ENCODE measurements at places on chromosomes 2 and 18.
A peak's percentile ranks its signal among the peaks of the same experiment; 100 is the strongest.

GRCh38 chr2:236241181-236242056 is 22.8 kb downstream of the ASB18 start:
- DNase-seq = no peak

GRCh38 chr2:213065583-213066442 is 85.6 kb downstream of the IKZF2 start:
- no peak for DNase-seq

GRCh38 chr2:217673627-217674026 is 329.2 kb downstream of the TNS1 start:
- no peak for DNase-seq

GRCh38 chr2:120253021-120253882 is 600 bp downstream of the RALB start:
- DNase-seq = peak; percentile 81

- no peak for DNase-seq
These were observed 79.8 kb upstream of the PIK3C3 start for GRCh38 chr18:41875094-41875780.

DNA sequence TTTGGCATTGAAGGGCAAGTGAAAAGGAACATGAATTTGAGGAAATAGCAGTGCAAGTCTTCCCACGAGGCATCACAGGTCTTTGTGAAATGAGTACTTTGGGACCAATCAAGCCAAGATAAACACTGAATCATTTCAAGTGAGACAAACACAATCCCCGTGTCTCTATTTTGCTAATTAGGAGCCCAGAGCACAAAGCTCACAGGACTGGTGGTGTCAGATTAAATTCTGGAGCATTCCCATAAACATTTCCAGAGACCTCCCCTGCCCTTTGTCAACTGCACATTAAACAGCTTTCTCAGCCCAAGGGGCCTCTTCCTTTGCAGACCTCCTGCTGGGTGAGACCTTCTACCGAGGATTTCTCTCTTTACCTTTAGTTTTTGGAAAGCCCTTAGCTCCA is 50.7 kb downstream of the DAPL1 start:
- DNase-seq = no peak

DNA sequence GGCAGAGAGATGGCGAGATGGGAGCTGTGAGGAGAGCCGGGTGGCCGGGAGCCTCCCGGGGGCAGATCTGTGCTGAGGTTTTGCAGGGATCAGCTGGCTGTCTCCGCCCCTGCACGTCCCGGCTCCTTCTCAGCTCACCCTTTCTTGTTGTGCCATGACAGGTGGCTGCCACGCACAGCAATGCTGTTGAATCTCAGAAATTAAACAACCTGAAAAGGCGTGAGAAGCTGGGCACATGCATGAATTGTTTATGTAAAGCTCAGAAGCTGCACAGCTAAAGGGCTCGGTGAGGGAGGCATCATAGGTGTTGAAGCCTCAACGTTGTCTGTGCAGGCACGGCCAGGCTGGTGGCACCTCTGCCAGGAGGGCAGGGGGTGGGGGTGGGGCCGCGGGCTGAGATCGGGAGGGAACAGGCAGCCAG is 858 bp upstream of the RTP5 start:
- no peak for DNase-seq

DNA sequence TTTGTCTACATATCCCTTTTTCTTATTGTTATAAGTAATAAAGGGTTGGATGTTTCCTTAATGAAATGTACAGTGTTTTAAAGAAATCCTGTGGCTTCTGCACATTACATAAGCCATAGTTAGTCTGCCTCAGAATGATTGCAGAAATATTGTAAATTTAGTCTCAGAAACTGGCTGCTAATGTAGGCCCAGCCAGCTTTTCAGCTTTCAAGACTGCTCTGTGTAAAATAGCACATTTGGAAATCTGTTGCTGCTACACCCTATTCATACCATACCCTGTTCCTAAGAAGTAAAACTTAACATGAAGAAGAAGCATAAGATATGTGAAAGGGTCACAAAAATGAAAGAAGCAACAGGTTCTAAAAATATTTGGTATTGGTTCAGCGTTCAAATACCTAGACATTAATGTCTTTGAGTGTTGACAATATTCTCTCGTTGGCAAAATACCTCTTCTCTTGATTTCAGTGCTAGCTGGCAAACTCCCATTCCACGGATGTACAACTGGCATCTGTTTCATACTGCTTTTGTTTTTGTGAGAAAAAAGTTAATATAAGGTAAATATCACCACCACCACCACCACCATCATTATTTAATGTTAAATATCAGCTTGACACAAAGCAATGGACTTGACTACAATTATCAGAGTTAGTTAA is 19.2 kb upstream of the NCKAP1 start:
- DNase-seq = no peak

DNA sequence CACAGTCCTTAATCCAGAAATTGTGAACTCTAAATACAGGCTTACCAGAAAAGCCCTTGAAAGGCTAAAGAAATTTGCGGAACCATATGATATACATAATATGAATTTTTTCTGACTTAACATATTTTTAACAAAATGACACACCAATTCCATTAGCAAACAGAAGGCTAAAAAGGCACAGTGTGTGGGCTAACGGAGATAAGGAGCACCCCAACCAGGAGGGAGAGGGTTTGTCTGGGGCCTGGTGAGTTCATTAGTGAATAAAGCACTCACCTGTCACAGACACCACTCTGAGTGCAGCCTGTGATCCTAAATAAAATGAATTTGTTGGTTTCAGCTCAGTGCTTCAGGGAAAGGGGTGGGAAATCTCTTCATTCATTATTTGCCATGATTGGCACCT is 2.7 kb upstream of the FECH start:
- no peak for DNase-seq

- no peak for DNase-seq
These were observed 284.1 kb downstream of the MYCN start for GRCh38 chr2:16224298-16225045.

DNA sequence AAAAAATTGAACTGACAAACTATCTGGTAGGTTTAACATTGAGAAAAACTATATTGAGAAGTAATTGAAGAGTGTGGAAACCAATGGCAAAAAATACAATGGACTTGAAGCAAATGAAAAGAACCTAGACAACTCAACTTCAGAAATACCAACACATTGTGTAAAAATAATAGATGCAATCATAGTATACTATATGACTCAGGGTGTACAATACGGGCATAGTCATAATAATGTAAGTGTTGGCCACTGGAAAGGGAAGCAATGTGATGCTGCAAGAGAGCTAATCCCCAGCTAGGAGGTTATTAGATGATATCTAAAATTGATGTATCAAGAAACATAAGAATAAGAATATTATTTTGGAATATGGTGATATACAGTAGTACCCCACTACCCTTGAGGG is 45.3 kb downstream of the SMAD7 start:
- no peak for DNase-seq

GRCh38 chr2:203691149-203691548 is 15.3 kb upstream of the CD28 start:
- DNase-seq = no peak

GRCh38 chr18:54774423-54774822 is 53.9 kb upstream of the RAB27B start:
- DNase-seq = no peak

- no peak for DNase-seq
These were observed 105.8 kb downstream of the MTCL1 start for GRCh38 chr18:8811115-8811514.

GRCh38 chr2:159797543-159798375 is at the start of gene CD302:
TSS of gene CD302 (minus strand) at chr2:159798208. CDS start at chr2:159798198, 10 bp downstream.
- peak; percentile 71 for DNase-seq

DNA sequence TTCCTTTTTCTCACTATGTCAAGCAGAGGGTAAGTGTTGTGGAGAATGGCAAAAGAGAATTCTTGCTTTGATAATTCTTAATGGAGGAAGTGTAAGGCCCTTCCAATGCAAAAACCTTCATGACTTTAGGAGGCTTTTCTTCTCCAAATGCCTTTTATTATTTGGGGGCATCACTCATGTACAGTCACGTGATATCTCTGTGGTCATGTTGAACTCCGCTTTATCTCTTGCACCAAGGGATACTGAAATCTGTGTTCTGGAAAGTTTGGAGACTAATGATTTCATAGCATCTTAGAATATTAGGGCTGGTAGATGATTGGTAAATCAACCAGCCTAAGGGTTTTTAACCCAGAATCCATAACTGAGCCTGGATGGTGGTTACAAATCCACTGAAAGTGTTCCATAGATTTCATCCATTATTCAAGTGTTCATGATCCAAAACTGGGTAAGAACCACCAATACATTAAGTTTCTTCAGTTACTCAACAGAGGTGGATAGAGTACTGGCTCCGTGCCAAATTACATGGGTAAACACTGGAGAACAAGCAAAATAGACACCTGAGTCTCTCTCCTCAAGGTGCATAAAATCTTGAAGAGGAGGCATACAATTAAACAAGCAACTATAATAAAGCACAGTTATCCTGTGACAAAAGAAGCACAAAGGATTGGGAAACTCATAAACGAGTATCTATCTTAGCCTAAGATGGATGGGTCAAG is 169.6 kb upstream of the EPHA4 start:
- no peak for DNase-seq

GRCh38 chr2:195535911-195536522 is 121.0 kb upstream of the SLC39A10 start:
- peak; percentile 87 for DNase-seq
